T-helper 17 cell (primary cell): ENCODE measurements at places on chromosomes 4 and X.

- DNase-seq: no peak
Measured at GRCh38 chrX:19860571-19860970, 26.8 kb downstream of the SH3KBP1 start.

- DNase-seq: no peak
Measured at GRCh38 chrX:45191820-45192409, 8.8 kb downstream of the DIPK2B start.

- no peak for DNase-seq
Measured at GRCh38 chrX:120463241-120463640, 5.9 kb downstream of the LAMP2 start.

DNA sequence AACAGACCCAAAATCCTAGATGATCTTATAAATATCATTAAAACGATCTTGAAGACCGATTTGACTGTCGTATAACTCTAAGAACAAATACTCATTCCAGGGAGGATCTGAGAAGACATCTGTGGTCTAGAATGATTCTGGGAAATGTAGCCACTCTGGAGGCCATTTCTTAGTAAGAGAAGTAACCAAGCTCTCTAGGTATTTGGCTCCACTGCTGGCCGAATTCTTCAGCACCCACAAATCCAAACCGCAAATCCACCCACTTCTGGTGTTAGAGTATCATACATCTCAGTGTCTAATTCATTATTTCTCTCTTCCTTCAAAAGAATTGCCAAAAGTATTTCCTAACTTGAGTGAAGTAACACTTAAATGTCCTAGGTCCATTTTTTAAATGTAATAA lies 23.9 kb downstream of the KLHL5 start:
- DNase-seq: no peak

DNA sequence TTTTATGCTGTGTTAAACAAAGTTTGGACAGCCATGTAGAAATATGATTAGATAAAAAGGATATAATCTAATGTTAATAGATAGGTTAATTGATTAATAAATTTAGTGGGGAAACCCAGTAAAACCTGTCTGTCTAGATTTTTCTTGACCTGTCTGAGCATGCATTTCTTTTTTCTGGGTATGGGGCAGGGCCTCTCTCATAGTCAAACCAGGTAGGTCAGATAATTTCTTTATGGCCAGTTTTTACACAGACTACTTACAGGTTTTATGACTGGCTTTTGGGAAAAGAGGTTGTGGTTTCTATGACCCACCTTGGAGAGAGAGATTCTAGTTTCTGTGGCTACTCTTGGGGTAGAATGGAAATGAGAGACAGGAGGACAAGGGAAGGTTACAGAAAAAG lies 135.6 kb upstream of the EPHA5 start:
- no peak for DNase-seq

DNA sequence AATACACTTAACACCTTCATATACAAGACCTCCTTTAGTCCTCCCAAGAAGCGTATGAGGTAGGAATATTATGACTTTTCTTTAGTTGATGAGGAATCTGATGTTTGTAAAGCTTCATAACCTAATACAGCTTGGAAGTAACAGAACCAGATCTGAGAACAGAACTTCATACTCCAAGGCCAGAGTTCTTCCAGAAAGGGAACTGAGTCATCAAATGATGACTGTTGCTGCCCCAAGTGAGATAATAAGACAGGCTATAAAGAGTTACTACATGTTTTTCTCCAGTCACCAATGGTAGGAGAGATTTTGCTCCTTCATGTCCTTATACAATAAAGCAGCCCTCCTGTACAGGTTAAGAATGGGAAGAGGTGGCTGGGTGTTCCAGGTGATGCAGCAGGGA lies 74.3 kb upstream of the ANXA3 start:
- DNase-seq: no peak

GRCh38 chr4:102637391-102637790 lies 123.4 kb downstream of the MANBA start:
- no peak for DNase-seq

DNA sequence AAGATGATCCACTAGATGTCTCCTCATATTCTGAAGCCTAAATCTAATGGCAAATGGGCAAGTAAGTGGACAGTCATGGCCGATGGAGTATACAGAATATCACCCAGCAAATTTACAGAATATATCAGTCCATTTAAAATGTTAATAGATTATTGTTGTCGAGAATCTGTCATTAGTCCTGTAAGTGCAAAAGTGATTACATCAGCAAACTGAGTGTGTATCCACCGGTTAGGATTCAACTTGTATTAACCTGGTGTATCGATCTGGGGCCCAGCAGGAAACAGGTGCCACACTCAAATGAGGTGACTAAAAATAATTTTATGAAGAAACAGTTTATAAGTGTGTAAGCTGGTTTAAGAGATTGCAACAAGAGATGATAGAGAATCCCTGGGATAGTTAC lies 367.9 kb upstream of the FAM47C start:
- DNase-seq: no peak

DNA sequence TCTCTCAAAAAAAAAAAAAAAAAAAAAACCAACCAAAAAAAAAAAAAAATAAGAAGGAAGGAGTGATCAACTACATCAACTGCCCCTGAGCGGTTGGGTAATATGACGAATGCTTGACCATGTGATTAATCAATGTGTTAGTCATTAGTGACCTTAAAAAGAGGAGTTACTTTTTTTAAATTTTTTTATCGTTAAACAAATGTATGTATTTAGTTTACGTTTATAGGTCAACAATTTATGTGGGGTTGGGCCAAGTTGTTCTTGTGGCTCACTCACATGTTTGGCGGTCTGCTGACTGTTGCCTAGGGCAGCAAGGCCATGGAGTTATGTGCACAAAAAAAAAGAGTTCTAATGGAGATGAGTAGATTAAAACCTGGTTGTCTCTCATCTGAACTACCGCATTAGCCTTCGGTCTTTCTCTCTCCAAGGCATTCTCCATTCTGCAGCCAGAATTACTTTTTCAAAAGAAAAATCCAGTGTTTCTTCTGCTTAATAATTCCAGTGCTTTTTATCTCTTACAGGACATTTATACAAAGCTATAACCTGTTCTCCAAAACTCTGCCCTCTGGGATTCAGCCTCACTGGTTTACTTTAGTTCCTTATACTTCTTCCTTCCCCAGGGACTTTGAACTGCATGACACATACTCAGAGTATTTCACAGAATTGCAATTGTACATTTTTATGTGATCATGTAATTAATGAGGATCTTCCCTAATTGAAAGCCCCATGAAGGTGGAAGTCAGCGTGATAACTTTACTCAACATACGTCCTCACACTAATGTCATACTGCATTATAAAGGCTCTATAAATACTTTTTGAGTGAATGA lies 505.5 kb downstream of the ANKRD50 start:
- no peak for DNase-seq

- no peak for DNase-seq
Measured at GRCh38 chrX:26411045-26411444, 195.1 kb downstream of the MAGEB5 start.

GRCh38 chrX:118630848-118631247 lies 96.6 kb upstream of the IL13RA1 start:
- no peak for DNase-seq

DNA sequence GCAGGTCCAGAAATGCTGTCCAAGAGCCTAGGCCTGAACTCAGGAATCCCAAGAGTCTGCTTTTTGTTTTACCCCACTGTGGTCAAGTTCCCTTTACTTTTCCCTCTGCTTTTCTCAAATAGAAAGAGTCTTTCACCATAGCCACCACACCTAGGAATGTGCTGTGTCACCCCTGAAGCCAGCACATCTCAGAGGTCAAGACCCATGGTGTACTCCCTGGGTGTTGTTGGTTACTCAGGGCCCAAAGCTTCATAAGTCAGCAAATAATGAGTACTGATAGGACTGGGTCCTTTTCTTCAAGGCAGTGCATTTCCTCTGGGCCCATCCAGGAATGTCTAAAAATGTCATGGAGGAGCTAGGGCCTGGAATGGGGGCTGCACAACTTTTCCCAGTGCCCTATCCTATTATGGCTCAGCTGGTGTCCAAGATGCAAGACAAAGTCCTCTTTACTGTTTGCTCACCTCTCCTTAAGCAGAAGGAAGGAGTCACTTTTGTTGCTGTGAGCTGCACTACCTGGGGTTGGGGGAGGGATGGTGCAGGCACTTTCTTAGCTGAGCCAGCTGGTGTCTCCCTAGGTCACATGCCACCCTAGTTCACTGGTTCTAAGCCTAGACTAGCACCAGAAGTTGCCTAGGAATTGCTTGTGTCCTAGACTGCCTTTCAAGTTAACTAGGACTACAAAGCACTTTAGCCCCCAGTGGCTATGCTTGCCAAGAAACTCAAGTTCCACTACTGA lies 62.4 kb upstream of the RXFP1 start:
- no peak for DNase-seq

DNA sequence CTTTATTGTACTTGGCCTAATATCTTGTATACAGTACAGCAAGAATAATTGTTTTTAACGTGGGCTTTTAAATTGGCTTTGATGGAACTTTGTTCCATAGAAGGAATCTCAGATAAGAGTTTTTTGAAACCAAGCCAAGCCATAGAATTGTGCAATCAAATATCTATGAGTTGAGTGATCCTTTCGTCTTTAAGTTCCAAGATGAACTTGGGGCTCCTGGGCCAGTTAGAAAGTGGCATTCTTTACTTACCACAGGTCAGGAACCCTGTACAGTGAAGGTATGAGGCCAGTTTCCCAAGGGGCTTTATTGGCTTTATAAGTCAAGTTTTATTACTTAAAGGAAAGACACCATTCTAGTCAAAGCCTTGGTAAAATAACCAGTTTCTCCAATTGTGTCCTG lies 2104.2 kb downstream of the PCDH7 start:
- no peak for DNase-seq

DNA sequence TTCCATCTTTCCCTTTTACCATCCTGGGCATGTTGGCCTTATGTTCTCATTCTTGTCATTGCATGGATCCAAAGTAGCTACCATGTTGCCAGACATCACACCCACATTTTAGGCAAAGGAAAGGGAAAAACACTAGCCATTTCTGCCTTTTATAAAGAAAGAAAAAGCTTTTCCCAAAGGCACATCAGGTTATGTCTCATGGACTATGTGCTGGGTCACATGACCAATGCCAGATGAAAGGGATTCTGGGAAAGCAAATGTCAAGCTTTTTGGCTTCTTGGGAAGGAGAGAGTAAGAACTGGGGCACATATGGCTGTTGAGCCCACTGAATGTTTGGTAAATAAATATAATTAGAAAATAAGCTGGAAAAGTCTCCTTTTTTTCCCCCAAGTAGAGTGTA lies 4.3 kb upstream of the SOD3 start:
- no peak for DNase-seq

GRCh38 chr4:87192145-87192919 lies 28.1 kb downstream of the KLHL8 start:
- DNase-seq: no peak
